ENCODE measurements at places on chromosomes 6 and 20.
A peak's percentile ranks its signal among the peaks of the same experiment; 100 is the strongest.

DNA sequence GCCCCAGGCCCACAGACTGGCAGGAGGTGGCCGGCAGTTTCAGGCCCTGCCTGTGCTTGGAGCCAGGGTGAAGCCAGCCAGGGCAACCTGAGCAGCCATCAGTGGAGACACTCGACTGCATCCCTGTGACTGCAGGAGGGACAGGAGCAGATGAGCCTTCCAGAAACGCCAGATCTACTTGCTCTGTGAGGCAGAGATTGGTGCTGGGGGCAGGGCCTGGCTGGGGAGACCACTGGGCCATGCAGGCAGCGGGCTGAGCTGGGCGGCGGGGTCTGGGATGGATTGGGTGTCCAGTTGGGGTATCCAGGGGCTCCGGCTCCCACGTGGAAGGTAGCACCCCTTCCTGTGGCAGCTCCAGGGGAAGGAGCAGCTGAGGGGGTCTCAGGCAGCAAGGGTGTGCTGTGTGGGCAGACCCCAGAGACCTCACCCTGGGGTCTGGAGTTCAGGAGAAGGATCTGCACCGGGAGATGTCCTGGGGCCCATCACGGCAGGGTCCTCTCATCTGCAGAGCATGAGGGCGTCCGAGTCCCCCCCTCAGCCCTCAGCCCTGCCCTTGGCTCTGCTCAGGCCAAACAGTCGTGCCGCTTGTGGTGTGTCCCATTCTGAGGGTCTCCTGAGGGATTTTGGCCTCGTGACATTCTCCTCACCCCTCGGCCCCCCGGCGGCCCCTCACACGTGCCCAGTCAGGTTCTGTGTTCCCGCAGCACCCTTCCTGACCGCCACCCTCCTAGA, 334.9 kb downstream of the TAF4 start:
- no peak for DNase-seq

GRCh38 chr20:59392736-59393135, 92.3 kb downstream of the EDN3 start:
- no peak for DNase-seq

DNA sequence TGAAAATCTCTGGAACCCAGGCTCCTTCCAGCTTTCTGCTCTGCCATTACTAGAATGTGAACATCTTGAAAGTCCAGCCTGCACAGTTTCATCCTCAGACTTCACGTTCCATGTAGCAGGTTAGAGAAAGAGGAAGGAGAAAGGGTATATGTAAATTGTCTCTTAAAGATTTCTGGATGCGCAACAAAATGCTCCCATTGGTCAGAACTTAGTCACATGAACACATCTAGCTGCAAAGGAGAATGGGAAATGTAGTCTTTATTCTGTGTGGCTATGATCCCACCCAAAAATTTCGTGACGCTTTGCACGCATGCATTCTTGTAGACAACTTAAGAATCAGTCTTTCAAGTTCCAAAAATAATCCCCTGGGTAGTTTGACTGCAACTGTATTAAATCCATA, 46.4 kb upstream of the CHD6 start:
- DNase-seq, result no peak

DNA sequence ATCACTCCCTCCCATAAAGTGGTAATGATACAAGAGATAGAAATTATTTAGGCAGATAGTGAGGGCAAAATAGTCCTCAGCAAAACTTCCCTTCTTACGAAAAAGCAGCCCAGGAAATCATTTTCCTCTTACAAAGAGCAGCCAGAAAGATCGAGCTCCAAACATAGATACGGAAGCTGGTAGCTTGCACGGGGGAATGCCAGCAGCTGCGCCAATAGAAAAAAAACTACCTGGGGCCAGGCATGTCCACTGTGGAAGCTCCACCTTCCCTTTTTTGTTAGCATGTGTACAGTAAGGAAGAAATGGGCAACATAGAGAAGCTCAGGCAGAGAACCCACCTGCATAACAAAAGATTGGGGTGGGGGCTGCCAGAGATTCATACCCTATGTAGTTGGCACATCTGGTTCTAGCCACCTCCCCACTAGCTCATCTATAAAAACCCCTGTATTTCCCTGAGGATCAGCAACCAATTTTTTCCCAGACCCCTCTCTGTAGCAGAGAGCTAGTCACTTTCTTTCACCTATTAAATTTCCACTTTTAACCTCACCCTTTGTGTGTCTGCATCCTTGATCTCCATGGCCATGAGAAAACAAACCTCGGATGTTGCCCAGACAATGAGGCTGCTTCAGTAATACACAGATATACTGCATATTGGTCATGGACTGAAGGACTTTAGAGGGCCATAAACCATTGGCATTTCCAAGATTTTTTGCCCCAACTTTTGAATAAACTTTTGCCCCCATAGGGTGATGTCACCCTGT, 52.1 kb downstream of the SOD2 start:
- no peak for DNase-seq

DNA sequence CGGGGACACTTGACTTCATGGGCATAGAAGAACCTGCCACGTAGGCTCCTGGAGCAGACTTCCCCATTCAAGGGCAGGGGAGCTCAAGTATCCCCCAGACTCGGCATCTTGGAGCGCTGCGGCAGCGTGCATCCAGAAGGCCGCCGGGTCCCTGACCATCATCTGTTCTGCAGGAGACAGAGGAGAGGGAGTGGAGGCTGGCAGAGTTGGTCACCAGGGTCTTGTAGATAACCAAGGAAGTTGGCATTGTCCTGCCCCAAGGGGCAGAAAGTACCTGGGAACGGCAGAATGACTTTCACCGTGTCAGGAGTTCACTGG, 82.8 kb downstream of the TCP11 start:
- no peak for DNase-seq

GRCh38 chr20:15336536-15336935, 999.1 kb upstream of the FLRT3 start:
- no peak for DNase-seq

DNA sequence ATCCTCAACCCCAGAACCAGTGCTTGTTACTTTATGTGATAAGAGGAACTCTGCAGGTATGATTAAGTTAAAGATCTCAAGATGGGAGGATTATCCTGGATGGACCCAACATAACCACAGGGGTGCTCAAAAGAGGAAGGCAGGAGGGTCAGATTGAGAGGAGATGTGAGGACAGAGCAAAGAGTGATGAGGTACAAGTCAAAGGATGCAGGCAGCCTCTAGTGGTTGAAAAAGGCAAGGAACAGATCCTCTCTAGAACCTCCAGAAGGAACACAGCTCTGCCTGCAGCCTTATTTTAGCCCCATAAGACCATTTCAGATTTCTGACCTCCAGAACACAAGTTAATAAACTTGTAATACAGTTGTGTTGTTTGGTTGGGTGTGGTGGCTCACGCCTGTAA, 41.2 kb downstream of the PDSS2 start:
- DNase-seq, result no peak

- DNase-seq, result no peak
Measured at GRCh38 chr6:74431873-74432580, 736.0 kb downstream of the CD109 start.

DNA sequence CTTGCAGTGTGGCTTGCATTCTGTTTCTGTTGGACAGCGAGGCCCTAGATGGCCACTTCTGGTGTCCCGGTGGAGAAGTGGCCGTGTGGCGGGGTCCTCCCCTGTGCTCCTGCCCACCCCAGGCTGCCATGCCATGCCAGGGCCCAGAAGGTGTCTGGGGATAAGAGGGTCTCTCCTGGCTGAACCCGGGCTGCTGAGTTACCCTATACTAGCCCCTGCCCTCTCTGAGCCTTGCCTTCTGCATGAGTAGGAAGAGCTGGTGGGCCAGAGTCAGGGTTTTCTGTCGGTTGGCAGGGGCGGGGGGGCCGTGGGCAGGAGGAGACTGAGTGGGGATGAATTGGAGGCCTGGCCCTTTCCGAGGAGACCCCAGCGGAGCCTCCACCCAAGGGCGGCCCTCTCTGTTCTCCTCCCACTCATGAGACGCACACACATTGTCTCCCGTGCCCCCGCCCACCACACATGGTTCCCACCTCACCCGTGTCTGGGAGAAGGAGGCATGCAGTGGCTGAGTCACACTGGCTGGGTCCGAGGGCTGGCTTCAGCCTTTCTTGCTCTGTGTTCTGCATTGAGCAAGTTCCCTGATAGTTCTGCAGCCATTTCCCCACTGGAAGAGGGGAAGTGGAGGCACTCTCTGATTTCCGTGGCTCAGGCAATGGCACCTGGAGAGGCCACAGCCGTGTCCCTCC, 24.6 kb downstream of the VSTM2L start:
- DNase-seq, result no peak

- DNase-seq, result peak; percentile 2
Measured at GRCh38 chr6:42099340-42100028, 42.9 kb downstream of the C6orf132 start.

- no peak for DNase-seq
Measured at GRCh38 chr6:27025351-27025750, 222.2 kb upstream of the PRSS16 start.

- no peak for DNase-seq
Measured at GRCh38 chr20:57908704-57909630, 199.2 kb upstream of the PMEPA1 start.

GRCh38 chr20:10476319-10476724, 41.2 kb downstream of the SLX4IP start:
- DNase-seq, result no peak
